ENCODE measurements at places on chromosomes 2 and 18. TPM values are rescaled to one million over a fixed set of nuclear protein-coding genes. Genes with fewer than 3 reads are reported as not detected.

ITGA6 gene
- 191 TPM for total RNA-seq

AGAP1 gene
- 17.9 TPM for total RNA-seq

IL1B gene
- total RNA-seq, result 41.0 TPM

C1QL2 gene
- total RNA-seq, result not detected

TRIM43 gene
- total RNA-seq, result under 0.01 TPM

CRACDL gene
- total RNA-seq, result 1.4 TPM

LYPD6B gene
- 14.7 TPM for total RNA-seq

CAPN14 gene
- total RNA-seq, result 35.1 TPM

SERPINB13 gene
- total RNA-seq, result 48.0 TPM

CNGA3 gene
- under 0.01 TPM for total RNA-seq

Data from bronchial epithelial cell (primary cell).